T-helper 1 cell (primary cell): ENCODE measurements at places on chromosomes 12 and 14.

- DNase-seq: no peak
Measured at GRCh38 chr14:23307687-23308644, 1.3 kb downstream of the BCL2L2 start.

DNA sequence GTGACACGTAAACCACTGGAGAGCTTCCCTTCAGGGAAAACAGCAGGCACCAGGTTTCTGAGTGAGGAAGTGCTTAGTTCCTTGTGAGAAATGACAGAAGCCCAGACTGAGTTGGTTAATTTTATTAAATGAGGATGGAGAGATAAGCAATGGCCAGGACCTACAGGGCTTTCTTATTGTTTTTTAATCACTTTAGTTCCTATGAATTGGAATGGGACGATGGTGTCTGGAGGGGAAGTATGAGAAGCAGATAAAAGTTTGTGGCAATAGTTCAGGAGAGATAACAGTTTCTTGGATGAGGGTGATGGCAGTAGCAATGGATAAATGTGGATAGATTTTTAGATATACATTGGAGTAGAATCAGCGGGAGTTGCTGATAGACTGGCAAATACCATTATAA lies 86.5 kb upstream of the PTPRR start:
- DNase-seq: no peak

DNA sequence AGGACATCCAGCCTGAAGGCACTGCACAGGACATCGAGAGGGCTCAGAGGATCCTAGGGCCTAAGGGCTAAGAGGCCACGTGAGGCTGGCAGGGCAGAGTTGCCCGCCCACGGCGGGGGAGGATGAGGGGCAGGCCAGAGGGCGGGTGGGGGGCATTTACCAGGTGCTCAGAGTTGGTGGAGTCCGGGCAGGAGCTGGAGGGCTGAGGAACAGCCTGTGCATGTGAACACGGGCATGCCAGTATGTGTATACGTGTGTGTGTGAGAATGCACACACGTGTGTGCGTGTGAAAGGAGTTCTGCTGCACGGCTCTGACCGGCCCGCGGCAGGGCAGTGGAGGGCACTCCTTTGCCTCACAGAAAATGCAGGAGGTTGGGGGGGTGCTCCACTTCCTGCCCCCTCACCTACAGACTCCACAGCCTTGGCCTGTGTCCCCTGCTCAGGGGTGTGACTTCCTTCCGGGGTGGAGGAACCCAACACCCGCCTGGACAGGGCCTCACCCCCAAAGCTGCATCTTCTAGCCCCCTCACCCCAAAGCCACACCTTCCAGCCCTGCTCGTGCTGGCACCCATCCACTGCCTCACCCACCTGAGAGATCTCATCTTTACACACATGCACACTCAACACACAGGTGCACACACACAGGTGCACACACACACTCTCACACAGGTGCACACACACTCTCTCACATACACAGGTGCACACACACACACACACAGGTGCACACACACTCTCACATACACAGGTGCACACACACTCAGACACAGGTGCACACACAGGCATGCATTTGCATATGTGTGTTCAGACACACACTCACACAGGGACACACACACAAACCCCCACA lies 11.8 kb upstream of the GPR132 start:
- no peak for DNase-seq

DNA sequence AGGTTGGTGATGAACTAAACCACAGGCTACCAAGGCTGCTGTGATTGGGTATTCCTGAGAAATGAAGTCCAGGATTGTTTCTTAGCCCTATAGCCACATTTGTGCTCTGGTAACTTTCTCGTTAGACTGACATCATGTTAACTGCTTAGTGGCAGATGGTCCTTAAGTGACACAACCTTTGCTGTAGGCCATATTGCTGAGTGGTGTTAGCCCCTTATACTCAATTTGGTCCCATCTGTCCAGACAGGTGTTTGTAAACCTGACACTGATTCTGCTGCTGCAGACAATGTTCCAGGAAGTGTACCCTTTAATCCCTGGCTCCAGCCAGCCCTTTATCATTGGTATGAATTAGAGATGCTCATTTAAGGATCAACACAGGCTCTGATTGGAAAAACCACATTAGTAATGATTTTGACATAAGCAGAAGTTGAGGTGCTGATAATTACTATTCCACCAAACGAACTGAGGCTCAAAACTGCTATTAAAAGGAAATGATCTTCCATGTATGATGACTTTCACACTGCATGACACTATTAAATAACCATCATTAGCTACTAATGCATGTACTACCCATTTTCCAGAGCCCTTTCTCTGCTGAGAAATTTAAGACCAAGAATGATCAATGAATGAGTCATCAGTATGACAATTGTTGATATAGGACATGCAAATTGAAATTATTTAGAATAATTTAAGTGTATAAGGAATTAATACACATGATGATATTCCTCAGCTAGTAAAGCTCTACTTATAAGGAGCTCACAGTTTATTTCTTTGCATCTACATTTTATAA lies 3.6 kb upstream of the SSTR1 start:
- no peak for DNase-seq

GRCh38 chr12:110533607-110534006 lies 31.5 kb downstream of the RAD9B start:
- no peak for DNase-seq

GRCh38 chr12:123073292-123073691 lies 77.6 kb downstream of the PITPNM2 start:
- DNase-seq: no peak

- no peak for DNase-seq
Measured at GRCh38 chr12:113712481-113712880, 240.8 kb upstream of the LHX5 start.

- no peak for DNase-seq
Measured at GRCh38 chr12:68871921-68872320, 61.0 kb downstream of the CPM start.

- DNase-seq: no peak
Measured at GRCh38 chr12:89571491-89572195, 45.8 kb upstream of the POC1B start.

DNA sequence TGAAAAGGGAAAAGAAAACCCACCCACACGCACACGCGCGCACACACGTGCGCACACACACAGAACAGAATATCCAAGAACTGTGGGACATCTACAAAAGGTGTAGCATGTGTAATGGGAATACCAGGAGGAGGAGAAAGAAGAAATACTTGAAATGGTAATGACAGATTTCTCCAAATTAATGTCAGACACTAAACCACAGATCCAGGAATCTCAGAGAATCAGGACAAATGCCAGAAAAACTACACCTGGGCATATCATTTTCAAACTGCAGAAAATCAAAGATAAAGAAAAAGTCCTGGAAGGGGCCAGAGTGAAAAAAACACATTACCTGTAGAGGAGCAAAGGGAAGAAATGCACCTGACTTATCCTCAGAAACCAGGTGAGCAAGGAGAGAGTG lies 26.5 kb downstream of the FBXL14 start:
- no peak for DNase-seq

- DNase-seq: no peak
Measured at GRCh38 chr14:99125113-99125512, 146.9 kb downstream of the BCL11B start.

GRCh38 chr14:25908277-25909044 lies 689.4 kb downstream of the NOVA1 start:
- no peak for DNase-seq

DNA sequence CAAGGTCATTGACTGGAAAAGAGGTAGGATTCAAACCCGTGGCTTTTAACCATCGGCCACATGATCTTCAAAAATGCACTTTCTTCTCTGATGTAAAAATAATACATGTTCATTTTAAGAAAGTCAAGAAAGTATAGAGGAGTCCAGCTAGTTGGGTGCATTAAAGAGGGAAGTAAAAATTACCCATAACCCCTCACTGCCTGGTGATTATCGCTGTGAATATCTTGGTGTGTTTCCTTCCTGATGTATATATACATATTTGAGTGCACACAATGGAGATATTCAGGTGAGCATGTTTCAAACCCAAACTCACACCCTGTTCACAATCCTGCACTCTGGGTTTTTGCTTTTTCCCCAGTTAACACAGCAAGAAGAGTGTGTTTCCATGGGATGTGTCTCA lies 47.5 kb upstream of the OAS1 start:
- no peak for DNase-seq

GRCh38 chr12:51183349-51183748 lies 10.4 kb upstream of the TFCP2 start:
- no peak for DNase-seq
